ENCODE measurements at places on chromosomes 3 and 15. TPM values are rescaled to one million over a fixed set of nuclear protein-coding genes. Genes with fewer than 3 reads are reported as not detected.

- DNase-seq: no peak
These were observed 22.0 kb downstream of the TMPRSS7 start for GRCh38 chr3:112056451-112056929.

- DNase-seq: no peak
These were observed 33.4 kb upstream of the RARRES1 start for GRCh38 chr3:158765518-158766205.

- DNase-seq: no peak
These were observed 44.9 kb upstream of the SLC6A6 start for GRCh38 chr3:14357463-14357862.

- no peak for DNase-seq
These were observed 105.8 kb upstream of the RASGRP1 start for GRCh38 chr15:38670128-38671005.

DNA sequence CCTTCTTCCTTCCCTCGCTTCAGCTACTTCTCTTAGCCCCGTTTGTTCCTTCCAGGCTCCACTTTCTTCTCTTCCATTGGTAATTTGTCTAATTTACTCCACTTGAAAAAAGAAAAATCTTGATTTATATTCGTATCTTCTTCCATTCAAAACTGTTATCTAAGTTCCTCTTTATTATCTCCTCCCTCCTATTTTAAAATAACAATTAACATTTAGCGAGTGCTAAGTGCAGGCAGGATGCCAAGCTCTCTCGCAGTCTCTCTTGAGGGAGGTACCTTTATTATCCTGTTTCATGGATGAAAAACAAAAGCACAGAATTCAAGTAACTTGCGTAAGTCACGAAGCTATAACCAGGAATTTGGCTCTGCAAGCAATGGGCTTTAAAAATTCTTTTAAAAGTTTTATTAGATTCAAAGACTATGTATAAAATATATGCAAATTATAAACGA is 418.9 kb upstream of the NAALADL2 start:
- no peak for DNase-seq

DNA sequence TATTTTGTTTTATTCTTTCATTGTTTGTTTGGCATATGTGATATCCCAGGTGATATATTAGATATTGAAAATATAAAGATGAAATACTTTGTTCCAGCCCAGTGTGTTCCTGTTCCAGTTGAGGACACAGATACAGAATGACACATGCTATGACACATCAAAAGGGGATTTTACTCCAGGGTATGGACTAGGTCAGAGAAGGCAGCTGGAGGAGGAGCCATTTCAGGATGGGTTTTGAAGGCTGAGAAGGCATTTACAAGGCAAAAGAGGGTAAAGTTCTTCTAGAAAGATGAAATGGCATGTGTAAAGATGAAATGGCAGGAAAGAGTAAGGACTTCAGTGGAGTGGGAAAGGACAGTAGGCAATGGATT is 163.8 kb downstream of the ZIC1 start:
- no peak for DNase-seq

GRCh38 chr3:14110699-14111098 is 14.0 kb downstream of the CHCHD4 start:
- DNase-seq: no peak

The GATA2 gene
- total RNA-seq: 50.6 TPM

Data from vagina (tissue), 2 donors.